Muscle of leg (tissue), 16 donors: ENCODE measurements at places on chromosomes 1 and 21. TPM values are rescaled to one million over a fixed set of nuclear protein-coding genes. Genes with fewer than 3 reads are reported as not detected.

DNA sequence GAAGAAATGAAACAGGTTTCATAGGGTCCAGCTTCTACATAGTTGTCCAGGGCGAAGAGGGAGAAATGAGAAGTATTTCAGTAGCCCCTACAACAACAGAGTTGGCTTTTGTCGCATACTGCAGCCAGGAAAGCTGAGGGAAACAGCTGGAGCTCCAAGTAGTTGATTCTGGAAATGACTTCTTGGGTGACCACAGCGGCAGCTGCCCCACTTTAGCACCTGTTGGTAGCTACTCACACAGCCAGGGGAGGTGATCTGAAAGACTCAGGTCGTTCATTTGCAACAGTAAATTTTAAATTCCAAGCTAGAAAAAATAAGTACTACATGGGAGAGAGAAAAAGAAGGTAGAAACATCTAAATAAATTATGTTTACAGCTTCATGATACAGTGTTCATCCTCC is 2.3 kb downstream of the TTC13 start:
- no peak for DNase-seq

CRB1 gene
- 0.44 TPM for total RNA-seq

GBP6 gene
- 0.04 TPM for total RNA-seq

GRCh38 chr1:39183503-39184353 is 20.8 kb upstream of the MACF1 start:
- peak; percentile 78 for DNase-seq

UMODL1 gene
- total RNA-seq, result 0.04 TPM

KRTAP7-1 gene
- total RNA-seq, result not detected

- no peak for DNase-seq
These were observed 5.5 kb downstream of the KCNA10 start for GRCh38 chr1:110513511-110513910.

PLA2G4A gene
- 7.1 TPM for total RNA-seq

KIF17 gene
- 1.8 TPM for total RNA-seq

DNA sequence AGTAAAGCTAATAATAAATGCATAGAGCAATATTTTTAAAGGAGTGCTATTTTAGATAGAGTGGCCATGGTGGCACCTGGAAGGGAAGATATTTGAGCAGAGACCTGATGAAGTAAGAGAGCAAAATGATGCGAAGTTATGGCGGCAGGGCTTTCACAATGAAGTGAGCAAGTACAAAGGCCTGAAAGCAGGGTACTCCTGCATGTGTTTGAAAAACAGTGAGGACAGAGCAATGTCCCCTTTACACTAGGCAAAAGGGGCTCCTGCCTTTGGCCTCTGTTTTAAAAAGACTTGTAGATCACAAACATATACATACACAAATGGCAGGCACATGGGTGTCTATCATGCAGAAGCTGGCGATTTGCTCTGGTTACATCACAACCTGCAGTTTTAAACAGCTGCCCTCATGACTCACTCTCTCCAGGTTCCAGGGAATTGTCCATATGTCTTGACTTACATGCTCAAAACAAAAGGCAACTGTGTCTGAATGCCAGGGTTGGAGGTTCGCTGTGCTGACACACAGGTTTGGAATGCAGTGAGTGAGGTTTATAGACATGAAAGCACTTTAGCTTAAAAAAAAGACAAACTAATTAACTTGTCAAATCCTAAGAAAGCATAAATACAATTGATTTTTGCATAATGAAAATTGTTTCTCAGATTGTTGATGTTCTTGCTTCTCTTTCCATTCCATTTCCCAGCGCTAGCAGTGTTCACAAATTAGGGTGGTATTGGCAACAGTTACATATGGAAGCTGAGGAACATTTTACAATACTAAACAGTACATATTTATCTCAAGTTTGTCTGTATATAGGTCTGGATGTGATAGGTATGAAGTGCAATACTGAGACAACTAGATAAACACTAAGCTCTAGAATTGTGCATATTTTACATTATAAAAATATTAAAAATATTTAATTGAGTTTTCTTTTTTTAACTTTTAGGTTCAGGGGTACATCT is 313.9 kb downstream of the BARHL2 start:
- DNase-seq, result peak; percentile 84

GRCh38 chr1:116737020-116737854 is 17.0 kb upstream of the CD2 start:
- peak; percentile 73 for DNase-seq

GRCh38 chr21:36347962-36348328 is 27.9 kb downstream of the MORC3 start:
- no peak for DNase-seq

- no peak for DNase-seq
These were observed 103.2 kb downstream of the SCCPDH start for GRCh38 chr1:246827396-246827795.

- no peak for DNase-seq
These were observed 81.3 kb downstream of the RGS2 start for GRCh38 chr1:192890134-192890533.

CDC20 gene
- 12.5 TPM for total RNA-seq

OR14K1 gene
- not detected for total RNA-seq

- no peak for DNase-seq
These were observed 127.8 kb downstream of the FOXD2 start for GRCh38 chr1:47565676-47566075.

- DNase-seq, result peak; percentile 75
These were observed 1.3 kb upstream of the SLC16A1 start for GRCh38 chr1:112957133-112957812.

DNA sequence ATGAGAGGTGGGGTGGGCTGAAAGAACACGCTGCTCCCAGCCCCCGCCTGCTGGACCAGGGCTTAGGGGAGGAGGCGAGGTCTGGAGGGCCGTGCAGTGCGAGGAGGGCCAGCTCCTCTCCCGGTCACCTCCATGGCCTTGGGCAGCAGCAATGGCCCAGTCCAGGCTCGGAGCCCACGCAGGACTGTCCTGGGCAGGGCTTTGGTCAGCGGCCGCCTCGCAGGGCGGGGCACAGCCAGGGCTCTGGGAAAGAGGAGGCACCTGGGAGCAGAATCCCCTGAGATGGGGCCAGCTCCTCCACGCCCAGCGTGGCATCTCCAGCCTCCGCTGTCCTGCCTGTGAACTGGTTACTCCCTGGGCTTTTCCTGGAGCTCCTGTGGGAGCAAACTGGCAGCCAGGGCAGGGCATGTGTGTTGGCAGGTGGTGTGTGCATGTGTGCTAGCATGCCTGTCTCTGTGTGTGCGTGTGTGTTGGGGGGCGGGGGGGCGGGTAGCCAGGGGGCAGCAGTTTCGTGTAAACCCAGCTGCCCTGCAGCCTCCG is 27.4 kb downstream of the ARHGEF16 start:
- DNase-seq, result no peak

ADAMTS5 gene
- total RNA-seq, result 13.0 TPM

DNA sequence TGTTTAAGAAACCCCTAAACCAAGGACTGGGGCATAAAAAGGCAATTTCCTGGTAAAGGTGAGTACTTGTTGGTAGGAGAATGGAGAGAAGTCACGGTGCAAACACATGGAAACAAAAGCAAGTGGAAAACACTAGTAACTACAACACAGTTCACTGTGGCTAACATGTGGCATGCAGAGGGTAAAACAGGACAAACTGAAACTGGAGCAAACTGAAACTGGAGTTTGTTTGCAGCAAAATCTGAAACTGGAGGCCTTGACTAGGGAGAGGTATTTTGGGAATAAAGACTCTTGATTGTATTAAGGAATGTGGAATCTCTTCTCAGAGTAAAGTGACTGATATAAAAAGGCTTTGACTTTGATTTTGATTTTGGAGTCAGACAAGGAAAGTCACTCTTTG is 376.3 kb upstream of the PRMT6 start:
- no peak for DNase-seq

LRRC7 gene
- 9.2 TPM for total RNA-seq

DNA sequence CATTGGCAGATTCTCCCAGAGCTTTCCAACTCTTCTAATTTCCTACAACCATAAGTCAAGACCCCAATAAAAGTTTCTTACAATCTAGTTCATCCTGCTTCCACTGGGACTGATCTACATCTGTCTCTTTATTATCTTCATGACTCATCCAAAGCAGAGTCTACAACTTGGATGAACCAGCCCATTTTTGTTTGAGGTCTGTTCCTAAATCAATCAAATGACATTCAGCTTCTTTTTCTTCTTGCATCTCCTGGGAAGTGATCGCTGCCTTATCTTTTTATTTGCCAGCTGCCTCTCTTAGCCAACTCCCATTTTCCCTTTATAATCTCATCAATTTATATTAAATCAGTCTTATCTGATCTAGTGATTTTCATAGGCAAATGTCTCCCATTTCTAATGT is 105.6 kb downstream of the ERG start:
- DNase-seq, result peak; percentile 70

- DNase-seq, result no peak
These were observed 83.4 kb downstream of the CACHD1 start for GRCh38 chr1:64553285-64553684.

- DNase-seq, result no peak
These were observed 409.5 kb upstream of the ADGRL2 start for GRCh38 chr1:81391125-81391828.

DNA sequence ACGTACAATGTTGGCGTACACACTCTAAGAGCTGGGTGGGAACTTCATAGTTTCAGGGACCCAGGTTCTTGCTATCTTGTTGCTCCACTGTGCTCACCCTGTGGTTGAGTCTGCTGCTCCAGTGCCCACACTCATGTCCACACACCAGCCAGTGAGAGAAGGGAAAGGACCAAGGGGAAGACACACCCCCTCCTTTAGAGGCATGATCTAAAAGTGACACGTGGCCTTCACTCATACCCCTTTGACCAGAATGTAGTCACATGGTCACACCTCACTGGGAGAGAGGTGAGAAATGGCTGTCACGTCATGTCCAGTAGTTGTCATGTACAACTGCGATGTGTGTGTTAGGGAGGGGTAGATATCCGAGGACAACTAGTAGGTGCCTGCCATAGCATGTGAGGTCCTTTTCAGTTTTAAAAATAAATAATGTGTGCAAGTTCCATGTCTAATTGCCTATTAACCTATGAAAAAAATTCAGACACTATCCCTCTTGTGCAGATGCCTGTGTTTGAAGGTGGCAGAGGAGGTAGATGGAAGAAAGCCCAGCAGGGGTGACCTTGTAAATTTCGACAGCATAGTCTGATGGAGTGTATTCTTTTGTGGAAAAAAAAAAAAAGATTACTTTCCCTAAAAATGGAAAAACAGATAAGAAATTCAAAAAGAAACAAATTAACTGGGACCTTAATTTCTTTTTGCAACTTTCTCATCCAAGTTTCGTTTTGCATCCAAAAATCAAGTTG is 149.6 kb downstream of the C1orf21 start:
- no peak for DNase-seq

DNA sequence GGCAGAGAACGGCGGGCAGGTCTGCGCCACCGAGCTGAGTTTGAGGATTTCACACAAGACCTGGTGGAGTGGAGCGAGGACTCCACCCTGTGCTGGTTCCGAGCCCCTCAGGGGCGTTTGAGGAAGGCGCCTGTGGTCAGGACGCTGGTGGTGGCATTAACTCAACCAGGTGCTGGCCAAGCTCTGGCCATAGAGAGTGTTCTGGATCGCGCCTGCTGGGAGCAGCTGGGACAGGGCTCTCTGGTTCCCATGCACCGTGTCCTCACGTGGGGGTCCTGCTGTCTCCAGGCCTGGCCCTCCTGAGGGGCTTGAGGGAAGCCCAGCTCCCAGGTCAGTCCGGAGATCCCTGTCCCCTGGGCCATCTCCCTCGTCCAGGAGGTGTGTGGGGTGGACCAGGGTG is 24.8 kb upstream of the TTC34 start:
- no peak for DNase-seq

DNA sequence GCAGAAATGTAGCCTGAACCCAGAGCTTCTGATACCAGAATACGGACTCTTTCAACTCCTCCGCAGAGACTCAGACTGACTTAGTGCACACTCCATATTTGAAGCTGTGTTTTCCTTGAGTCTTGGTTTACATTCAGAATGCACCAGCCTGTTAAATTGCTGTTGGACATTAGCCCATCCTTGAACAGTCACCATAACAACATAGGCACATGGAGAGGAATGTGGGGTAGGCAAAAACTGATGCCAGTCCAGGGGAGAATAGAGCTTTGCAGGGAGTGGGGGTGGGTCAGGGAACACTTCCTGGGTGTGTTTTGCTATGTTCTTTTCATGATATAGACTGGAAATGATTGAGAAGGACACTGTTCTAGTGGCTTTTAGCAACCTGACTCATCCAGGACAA is 76.3 kb upstream of the CACNA1E start:
- DNase-seq, result no peak

DNA sequence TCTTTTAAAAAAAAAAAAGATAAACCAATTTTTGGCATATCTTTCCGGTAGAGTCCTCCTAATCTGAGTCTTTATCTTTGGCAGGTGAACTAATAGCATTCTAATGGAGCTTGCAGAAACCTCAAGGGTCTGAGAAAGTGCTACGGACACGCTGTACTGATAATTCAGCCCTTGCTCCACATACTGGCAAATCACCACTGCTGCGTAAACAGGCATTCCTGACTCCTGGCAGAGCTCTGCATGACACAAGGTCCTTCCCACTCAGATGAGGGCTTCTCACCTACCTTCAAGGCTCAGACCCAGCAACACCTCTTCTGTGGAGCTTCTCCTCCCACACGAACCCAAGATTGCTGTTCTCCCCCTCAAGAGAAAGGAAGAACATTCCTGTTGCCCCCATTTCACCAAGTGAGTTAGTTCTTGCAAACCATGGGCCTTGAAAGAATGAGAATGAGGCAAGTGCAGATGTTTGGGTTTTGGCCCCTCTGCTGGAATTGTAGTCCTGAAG is 48.0 kb downstream of the LYST start:
- DNase-seq, result no peak

KCND3 gene
- 0.84 TPM for total RNA-seq

DNA sequence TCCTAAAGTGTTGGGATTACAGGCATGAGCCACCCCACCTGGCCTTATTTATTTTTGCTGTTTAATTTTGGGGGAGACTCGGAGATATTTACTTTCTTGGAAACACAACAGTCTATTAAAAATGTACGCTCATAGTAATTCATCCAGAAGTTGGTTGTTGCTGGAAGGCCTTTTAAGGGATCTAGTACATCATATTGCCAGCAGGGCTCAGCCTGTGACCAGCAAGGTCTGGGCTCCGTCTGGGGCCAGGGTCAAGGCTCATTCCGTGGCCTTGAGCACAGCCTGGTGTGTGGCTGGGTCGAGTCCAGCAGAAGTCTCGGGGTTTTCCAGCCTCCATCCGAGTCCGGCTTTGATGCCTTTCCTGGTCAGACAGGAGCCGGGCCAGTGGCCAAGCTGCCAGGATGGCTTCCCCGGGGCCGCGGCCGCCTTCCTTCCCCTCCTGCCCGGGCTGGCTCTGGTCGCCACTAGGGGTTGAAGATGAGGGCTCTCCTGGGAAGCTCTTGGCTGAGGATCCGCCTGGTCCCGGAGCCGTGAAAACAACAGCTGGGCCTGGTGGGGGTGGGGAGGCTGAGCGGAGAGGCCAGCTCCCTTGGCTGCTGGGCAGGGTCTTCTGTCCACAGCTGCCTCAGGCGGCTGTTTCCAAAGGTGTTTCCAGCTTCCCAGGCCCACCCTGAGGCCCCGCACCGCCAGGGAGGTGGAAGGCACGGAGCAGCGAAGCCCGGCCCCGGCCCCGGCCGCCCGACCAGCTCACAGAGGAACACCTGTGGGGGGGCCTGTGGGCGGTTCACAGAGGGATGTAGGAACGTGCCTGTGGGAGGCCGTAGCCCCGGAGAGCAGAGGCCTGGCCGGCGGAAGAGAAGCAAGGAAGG is 5.1 kb upstream of the VWA1 start:
- peak; percentile 95 for DNase-seq

- no peak for DNase-seq
These were observed 15.0 kb downstream of the PCAT6 start for GRCh38 chr1:202825748-202826147.

IGSF21 gene
- 0.04 TPM for total RNA-seq

- peak; percentile 84 for DNase-seq
These were observed 81.1 kb downstream of the ITPKB start for GRCh38 chr1:226657895-226658545.
